ENCODE measurements at places on chromosomes 5 and 9.
A peak's percentile ranks its signal among the peaks of the same experiment; 100 is the strongest.

GRCh38 chr9:79664375-79664831, 92.6 kb downstream of the TLE4 start:
- DNase-seq, result peak; percentile 56

DNA sequence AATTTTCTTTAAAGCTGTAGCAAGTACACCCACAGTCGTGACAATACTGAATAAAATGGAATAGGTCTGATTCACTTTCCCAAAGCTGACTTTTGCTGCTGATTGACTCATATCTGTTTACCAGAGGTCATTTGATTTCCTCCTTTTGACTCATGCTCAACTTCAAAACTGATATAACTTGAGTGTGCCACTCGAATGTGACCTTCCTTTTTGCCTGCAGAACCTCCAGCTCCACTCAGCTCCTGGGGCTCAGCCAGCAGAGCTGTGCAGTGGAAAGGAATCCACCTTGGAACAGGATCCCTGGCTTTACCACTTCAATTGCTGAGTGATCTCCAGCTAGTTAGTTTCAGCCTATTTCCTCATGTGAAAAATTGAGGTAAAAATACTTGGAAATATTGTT, 84.1 kb downstream of the FEM1C start:
- DNase-seq, result peak; percentile 91

- DNase-seq, result peak; percentile 99
These were observed 10.7 kb downstream of the GSN start for GRCh38 chr9:121278477-121279261.

DNA sequence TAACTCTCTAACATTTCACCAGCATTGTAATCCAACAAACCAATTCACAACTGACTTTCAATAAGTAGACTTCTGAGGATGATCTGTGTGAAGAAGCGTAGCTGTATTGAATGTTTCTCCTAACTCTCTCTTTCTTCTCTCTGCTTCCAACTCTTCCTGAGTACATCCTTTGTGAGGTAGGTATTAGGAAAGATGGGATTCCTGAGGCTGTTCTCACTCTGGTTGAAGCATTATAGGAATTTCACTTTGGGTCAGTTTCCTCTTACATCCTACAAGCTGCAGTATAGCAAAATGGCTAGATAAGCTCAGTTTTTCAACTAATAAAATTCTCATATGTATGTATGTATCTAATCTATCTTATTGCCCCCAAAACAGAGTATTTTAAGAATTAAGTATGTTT, 702.8 kb downstream of the CETN3 start:
- no peak for DNase-seq

- DNase-seq, result no peak
These were observed 4.0 kb downstream of the TENT4A start for GRCh38 chr5:6717247-6717646.

DNA sequence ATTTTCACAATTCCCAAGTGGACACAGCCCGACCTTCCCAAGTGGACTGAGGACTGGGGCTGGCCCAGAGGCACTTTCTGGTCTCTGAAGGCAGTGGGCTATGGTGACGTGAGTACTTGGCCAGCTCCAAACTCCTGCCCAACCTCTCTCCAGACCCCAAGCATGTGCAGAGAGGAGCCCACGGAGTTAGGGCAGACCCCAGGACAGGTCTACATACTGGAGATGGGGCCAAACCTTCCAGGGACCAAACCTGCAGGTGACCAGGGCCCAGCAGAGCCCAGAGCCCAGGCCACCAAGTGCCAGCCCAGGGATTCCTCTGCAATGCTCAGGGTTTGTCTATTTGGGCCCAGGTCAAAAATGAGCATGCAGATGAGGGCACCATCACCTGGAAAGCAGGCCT, 15.3 kb downstream of the BRD3 start:
- no peak for DNase-seq
